Esophagus mucosa (tissue), 1 donor: ENCODE measurements at places on chromosomes 5 and 9. TPM values are rescaled to one million over a fixed set of nuclear protein-coding genes. Genes with fewer than 3 reads are reported as not detected.
A peak's percentile ranks its signal among the peaks of the same experiment; 100 is the strongest.

Gene SMIM33
- not detected for total RNA-seq

DNA sequence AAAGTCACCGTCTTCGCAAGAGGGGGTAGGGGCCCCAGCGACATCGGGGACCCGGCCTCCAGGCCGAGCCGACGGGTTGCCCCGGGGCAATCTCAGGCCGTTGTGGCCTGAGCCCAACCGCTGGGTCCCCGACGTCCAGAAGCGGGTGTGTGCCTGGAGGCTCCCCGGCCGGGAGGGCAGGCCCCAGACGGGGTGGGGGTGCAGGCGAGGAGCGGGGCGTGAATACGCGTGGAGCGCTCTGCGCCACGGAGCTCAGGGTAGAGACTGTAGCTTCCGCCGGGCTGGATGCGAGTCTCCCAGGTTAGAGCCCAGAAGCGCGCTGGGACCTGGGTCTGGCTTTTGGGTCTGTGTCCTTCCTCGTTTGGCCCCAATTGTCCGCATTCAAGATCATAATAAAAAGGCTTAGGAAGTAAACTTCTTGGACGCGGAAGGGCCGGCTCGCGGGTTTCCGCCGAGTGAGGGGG is 3.5 kb downstream of the BARX1 start:
- ATAC-seq, result peak; percentile 7

Gene TTC33
- total RNA-seq, result 3.8 TPM

Gene ABO
- total RNA-seq, result 7.3 TPM

DNA sequence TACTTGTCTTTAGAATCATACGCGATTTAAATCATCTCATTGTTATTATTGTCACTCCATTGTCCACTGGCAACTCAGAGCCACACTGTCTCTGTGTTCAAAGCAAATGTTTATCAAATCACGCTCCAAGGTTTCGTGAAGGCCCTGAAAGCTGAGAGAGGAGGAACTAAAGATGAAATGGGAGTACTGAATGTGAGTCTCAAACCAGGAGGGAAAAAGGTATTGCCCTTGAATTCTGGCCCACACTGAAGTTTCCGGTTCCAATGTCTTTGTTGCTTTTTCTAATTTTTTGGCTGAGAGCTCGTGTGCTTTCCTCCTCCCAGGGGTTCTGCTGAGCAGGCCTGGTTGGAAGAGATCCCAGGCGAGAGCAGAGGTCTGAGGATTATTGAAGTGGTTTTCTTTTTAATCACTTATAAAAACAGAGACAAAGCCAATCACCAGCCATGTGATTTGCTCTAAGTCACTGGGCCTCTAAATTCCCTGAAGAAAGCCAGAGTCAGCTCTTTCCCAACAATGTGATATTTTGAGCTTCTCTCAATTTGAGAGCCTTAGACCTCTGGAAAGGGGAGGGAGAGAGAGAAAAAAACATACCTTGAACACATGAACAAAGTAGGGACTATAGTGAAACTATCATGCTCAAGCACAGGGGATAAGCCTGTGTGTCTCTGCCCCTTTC is 420.8 kb upstream of the GRAMD2B start:
- peak; percentile 53 for ATAC-seq

Gene INSL6
- not detected for total RNA-seq

GRCh38 chr5:26763215-26763614 is 275.2 kb downstream of the CDH9 start:
- ATAC-seq, result no peak

Gene STPG3
- not detected for total RNA-seq

DNA sequence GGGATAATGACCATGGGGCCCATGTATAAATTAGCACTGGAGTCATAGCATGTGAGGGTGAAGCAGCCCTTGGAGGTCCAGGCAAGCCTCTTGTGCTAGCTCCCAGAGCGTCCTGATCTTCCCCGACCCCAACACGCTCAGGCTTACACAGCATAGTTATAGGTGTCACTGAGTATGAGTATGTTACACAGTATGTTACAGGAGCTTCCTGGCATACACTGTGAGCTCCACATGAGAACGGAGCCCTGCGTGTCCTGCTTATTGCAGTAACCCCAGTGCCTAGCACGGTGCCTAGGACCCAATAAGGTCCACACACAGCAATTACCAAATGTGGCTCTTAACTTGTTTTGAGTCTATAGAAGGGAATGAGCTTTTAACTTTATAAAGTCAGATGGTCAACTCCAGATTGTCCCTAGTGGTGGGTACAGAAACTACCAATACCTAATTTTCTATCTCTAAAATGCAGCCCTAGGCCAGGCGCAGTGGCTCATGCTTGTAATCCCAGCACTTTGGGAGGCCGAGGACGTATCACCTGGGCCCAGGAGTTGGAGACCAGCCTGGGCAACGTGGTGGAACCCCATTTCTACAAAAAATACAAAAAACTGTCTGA is 64.1 kb downstream of the PLAC8L1 start:
- ATAC-seq, result peak; percentile 9

- ATAC-seq, result no peak
Measured at GRCh38 chr5:7395432-7395946, 449 bp upstream of the ADCY2 start.

DNA sequence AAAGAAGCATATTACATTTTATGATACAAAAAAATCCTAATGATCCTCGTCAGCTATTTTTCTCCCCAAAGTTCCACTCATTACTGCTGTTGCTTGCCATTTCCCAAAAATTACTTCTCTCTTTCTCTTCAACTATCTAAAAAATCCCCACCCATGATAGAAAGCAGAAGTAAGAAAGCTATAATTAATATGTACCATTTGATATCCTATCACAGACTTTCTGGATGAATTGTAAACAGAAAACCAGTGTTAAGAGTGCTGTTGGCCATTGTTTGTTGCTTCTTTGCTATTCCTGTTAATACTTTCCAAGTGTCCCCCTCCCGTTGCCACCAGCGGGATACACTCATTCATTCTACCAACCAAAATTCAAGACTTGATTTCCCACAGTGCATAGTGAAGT is 136.3 kb upstream of the SMARCA2 start:
- ATAC-seq, result no peak

GRCh38 chr5:439181-439580 is 3.8 kb upstream of the EXOC3 start:
- no peak for ATAC-seq

GRCh38 chr5:129135633-129136032 is 41.1 kb downstream of the ISOC1 start:
- no peak for ATAC-seq

Gene ENHO
- total RNA-seq, result 0.24 TPM

Gene SPATA6L
- total RNA-seq, result 3.1 TPM

Gene SPATA31D1
- total RNA-seq, result not detected

DNA sequence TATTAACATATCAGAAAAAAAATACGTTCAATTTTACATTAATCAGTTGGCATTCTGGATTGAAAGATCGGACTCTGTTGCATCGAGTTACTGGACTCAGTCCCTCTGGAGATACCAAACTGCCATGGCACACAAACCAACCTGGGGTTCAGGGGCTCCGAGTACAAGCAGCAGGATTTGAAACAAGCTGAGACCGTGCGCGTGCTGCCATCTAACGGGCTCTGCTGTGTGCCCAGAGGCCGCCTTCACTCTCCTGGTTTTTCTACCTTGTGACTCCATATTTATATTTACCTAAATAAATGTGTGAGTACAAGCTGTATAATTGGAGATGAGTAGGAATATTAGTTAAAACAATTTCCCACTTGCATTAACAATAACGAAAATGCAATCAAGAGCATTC is 48.2 kb downstream of the ANXA1 start:
- peak; percentile 68 for ATAC-seq

Gene PPP3R2
- total RNA-seq, result not detected

Gene IFNA13
- total RNA-seq, result not detected
